ENCODE measurements at places on chromosomes 11 and 22.

DNA sequence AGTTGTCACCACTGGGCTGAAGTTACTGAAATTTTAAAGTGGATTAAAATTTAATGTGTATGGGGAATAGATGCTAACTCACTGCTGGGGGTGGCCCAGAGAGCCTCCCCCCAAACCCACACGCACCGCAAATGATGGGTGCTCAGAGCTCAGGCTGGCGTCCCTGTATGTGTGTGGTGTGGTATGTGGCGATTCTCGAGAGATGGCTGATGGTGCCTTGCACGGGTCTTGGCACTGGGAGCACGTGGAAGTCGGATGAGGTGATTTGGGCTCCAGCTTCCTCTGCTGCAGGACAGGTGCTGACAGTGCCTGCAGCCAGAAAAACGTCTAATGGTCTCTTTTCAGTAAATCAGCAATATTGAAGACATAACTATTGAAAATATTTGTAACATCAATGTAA, 1473.3 kb downstream of the TBC1D22A start:
- no peak for DNase-seq

DNA sequence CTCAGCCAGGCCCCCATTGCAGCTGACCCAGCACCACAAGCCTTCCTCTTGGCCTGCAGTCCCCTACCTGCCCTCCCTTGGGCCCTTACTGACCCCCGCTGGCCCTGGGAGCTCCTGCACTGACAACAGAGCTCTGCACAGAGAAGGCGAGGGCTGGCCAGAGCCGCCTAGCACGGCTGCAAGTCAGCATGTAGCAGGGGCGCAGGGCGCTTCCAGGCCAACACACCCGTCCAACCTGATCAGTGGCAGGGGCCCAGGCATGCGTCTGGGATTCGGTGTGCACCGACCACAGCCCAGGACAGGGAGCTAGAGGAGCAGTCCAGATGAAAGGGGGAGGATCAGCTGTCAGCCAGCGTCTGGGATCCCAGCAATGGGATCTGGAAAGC, 7.6 kb downstream of the WNT7B start:
- no peak for DNase-seq

DNA sequence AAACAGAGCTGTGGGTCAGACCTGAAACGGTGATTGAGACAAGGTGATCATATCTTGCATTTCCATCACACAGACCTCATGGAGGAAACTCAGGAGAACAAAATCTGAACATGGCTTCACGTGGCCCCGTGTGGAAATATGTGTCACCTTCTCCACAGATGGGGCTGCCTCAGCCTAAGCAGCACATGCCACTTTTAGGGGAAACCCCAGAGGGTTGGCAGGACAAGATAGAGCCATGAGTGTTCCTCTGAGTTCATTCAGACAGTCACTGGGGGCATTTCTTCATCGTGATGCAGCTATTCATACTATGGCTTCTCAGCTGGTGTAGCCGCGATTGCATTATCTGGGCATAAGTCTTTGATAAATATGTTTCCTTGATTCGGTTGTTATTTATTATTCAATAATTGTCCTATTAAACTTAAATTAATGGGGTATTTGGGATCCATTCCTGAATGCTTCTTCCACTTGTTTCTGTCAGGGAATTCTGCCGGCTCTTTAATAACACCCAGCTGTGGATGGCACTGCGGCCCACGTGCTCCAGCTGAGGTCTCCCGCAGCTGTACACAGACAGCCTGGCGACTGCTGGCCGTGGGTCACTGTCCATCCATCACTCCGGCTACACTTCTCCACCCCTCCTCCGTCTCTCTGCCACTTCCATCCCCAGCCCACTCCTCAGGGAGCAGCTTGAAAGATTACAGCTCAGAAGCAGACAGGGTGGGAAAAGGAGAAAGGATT, 485.1 kb downstream of the OPCML start:
- no peak for DNase-seq

GRCh38 chr11:128940603-128941002, 2.1 kb downstream of the TP53AIP1 start:
- no peak for DNase-seq

GRCh38 chr11:67613960-67614715, 7.4 kb downstream of the NDUFV1 start:
- DNase-seq, result peak; percentile 90

DNA sequence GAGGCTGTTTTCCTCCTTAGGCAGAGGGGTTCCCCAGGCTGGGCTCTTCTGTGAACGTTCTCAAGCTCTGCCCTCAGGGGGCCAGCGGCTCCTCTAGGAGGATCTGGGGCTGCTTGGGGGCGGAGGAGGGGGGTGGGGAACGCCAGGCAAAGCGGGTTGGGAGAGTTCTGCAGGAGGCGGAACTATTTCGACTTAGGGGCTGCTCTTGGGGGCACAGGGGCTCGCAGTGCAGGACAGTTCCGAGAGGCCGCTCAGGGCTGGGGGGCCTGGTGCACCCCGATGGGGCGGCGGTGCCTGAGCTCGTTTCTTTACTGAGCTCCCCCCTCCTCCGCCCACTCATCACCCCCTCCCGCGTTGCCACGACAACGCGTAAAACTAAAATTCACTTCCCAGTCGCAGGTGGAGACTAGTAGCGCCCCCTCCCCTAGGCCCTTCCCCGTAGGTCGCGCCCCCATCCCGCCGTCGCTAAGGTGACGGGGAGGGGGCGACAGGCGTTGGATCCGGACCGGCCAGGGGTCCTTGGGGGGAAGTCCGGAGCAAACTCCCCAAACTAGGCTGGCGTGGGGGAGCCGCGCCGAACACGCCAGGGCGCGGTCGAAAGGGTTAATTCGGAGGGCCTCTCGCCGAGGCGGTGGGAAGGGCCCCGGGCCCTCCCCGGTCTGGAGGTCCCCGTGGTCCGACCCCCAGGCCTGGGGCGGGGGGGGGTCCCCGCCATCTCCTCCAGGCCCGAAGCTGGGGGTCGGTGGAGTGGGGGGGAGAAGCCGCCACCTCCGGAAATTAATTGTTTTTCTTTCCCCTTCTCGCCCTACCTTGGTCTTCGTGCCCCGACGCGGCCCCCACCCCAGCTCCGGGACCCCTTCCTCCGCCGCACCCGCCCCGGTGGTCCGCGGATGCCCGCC, 857 bp downstream of the SHANK3 start:
- peak; percentile 36 for DNase-seq

GRCh38 chr11:76724171-76724768, 53.7 kb upstream of the LRRC32 start:
- no peak for DNase-seq

- no peak for DNase-seq
Measured at GRCh38 chr22:43483669-43484068, 71.9 kb downstream of the MPPED1 start.
